ENCODE measurements at places on chromosomes 13 and 19.

DNA sequence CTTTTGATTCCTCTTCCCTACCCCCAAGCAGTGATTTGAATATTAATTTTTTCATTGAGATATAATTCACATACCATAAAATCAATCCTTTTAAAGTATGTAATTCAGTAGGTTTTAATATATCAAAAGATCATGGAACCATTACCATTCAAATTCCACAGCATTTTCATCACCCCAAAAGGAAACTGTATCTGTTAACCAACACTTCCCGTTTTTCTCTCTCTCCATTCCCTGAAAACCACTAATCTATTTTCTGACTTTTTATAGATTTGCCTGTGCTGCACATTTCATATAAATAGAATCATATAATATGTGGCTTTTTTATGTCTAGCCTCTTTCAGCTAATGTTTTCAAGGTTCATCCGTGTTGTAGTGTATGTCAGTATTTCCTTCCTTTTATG is 107.1 kb downstream of the PAN3 start:
- DNase-seq: no peak

DNA sequence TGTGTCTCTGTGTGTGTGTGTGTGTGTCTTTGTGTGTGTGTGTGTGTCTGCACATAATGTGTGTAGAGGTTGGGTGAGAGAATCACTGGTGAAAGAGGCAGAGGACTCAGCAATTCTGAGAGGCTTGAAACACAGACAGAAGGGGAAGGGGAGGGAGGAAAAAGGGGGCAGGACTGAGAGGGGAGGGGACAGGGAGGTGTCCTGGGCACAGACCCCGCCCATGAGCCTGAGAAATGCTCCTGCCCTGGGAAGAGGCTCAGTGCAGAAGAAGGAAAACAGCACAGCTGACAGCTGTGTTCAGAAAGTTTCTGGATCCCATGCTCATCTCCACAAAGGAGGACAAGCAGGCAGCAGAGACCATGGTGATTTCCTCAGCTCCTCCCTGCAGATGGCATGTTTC is 59.1 kb upstream of the CEACAM8 start:
- DNase-seq: no peak

DNA sequence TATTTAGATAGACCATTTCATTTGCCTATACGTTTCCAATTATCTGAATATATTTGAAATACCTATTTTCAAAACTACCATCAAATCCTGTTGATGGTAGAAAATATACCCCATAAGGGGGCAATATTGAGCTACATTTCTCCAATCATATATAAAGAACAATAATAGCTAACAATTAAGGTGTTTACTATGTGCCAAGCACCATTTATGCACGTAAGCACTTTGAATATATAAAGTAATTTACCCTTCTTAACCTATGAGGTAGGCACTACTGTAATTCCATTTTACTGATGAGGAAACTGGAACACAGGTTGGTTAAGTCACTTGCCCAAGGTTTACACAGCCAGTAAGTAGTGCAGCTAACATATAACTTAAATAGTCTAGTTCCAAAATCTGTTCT is 79.2 kb downstream of the UBL3 start:
- DNase-seq: peak; percentile 10

DNA sequence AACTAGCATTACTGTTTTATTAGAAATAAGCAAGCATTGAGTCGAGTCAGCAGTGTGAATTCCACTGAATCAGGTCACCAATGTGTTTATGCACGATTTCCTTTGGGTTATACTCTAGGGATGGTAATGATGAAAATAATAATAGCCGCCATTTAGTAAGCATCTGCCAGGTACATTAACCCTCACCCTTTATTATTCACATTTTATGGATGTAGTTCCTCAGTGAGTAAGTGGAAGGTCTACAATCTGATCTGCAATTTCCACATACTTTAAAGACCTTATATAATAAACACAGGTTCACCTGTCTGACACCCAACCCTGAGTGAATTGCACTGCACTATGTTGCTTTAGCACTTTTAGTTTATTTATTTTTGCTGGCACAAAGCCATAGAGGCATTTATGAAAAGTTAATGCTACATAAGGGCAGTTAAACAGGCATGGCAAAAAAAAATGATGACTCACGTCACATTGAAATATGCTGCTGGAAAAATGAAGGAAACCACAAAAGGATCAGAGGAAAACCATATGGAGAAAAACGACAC is 122.4 kb downstream of the TRPC4 start:
- no peak for DNase-seq

DNA sequence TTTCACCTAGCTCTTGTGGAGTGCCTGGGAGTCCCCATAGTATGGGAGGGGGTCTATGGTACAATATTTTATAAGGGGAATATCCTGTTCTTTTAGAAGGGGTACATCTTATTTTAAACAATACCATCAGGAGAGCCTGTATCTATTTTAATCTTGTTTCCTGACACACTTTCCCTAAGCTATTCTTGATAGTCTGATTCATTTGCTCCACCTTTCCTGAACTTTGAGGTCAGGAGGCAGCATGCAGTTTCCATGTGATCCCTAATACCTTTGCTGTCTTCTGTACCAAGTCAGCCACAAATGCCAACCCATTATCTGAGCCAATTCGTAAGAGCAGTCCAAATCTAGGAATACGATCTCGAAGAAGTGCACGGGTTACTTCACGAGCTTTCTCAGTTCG is 86.2 kb downstream of the SLC25A15 start:
- DNase-seq: no peak

GRCh38 chr13:39616087-39616694 is 13.2 kb upstream of the LHFPL6 start:
- DNase-seq: peak; percentile 59

- peak; percentile 99 for DNase-seq
These were observed 6.8 kb downstream of the ELL start for GRCh38 chr19:18514800-18515682.

GRCh38 chr13:78689011-78689410 is 30.1 kb upstream of the OBI1 start:
- DNase-seq: no peak

- no peak for DNase-seq
These were observed 48.8 kb upstream of the IRS2 start for GRCh38 chr13:109834973-109835720.

DNA sequence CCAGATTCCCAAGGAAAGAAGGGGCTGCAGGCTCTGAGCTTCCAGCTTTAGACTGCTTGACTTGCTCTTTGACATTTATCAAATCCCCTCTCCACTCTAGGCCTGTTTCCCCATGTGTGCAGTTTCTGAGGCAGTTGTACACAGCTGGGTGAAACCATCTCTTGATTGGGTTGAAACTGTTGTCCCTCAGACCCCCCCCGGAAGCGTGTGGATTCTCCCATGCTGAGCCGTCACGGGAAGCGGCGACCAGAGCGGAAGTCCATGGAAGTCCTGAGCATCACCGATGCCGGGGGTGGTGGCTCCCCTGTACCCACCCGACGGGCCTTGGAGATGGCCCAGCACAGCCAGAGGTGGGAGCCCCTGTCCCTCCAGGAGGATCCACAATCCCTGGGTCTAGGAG is 19.7 kb downstream of the BRSK1 start:
- DNase-seq: no peak

DNA sequence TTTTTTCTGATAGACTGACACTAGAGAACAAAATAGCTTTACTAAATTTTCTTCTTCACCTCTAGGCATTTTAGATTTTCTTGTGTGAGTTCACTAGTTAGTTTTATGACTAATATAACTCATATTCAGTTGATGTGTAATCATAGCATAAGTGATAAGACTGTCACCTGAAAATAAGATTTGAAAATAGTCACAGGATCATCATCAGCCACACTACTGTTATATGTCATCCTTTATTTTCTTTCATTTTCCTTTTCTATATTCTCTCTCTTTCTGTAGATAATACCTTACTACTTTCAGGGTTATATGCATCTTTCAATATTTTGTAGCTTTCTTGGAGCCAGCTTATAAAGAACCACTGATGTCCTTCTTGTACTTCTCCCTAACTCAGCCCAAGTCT is 292.6 kb downstream of the TDRD3 start:
- no peak for DNase-seq

- peak; percentile 58 for DNase-seq
These were observed 5.0 kb upstream of the LENG1 start for GRCh38 chr19:54164369-54165068.

GRCh38 chr13:68588623-68589022 is 1358.5 kb upstream of the PCDH9 start:
- peak; percentile 1 for DNase-seq

DNA sequence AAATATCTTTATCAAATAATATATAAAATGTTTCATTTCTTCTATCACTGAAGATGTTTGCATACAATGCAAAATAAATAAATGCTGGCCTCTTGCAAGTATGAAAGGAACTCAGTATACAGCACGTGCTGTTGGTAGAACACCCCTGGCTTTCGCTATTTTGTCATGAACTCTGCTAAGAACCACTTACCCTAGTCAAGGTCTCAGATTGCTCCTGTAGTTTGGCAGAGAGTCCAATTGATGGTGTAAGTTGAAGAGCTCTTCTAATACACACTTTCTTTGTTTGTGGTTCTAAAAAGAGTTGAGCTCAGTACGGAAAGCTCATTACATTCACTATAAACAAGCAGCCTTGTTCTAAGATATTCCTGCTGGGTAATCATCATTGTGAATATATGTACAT is 1258.9 kb downstream of the EFNB2 start:
- DNase-seq: no peak

GRCh38 chr13:98879957-98880356 is 97.9 kb downstream of the DOCK9 start:
- no peak for DNase-seq

DNA sequence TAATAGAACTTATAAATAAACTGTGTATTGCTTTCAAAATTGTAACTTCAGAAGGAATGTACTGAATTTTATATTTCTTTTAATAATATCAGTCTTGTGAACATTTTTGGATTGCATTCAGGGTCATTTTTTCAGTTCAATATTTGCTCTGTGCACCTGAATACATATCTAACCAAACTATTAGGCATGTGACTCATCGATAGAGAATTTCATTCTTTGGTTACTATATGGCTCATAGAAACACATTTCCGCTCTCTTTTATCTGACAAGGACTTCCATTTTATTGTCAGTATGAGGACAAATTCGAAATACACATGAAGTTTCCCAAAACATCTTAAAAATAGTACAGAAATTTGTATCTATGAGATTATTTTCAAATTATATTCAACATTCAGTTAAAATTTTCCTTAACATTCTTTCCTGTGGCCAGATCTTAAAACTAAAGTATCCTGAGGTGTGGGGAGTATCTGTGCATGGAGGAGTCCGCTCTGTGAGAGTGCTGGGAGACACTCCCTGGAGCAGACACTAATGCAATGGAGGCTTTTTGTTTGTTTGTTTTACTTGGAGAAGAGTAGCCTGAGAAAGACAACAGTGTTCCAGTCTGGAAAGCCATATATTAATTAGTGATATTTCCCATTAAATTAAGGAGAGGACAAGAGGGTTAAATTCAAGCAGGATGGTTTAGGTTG is 483.6 kb downstream of the PCDH20 start:
- DNase-seq: no peak

DNA sequence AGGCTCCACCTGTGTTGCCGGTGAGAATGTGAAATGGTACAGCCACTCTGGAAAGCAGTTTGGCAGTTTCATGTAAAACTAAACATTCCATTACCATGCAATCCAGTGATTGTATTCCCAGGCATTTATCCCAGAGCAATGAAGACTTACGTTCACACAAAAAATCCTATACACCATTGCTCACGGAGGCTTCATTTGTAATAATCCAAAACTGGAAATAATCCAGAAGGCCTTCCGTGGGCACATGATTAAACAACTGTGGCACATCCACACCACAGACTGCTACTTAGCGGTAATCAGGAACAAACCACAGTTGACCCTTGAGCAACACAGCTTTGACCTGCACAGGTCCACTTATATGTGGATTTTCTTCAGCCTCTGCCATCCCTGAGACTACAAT is 339.7 kb downstream of the MTUS2 start:
- no peak for DNase-seq

DNA sequence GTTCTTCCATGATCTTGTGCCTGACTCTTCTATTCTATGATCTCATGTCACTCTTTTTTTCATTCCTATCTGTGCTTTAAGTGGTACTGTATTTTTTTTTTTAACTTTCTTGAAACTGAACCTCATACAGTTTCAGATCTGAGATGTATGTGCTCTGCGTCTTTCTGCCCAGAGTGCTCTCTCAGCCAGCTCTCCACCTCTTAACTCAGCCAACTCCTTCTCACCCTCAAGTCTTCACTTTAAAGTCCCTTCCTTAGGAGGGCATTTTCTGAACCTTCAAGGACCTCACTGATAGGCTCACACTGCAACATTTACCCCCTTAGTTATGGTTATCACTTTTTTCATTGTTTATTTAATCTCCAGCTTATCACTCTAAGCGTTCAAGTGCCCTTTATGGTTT is 158.7 kb downstream of the IRS2 start:
- no peak for DNase-seq

GRCh38 chr13:52837850-52838249 is 10.6 kb downstream of the PCDH8 start:
- DNase-seq: no peak

- DNase-seq: no peak
These were observed 26.3 kb downstream of the DNMT1 start for GRCh38 chr19:10168386-10168948.

GRCh38 chr13:63367522-63368198 is 1952.0 kb upstream of the PCDH20 start:
- no peak for DNase-seq

- DNase-seq: no peak
These were observed 168.2 kb downstream of the KDM4B start for GRCh38 chr19:5137114-5137513.

DNA sequence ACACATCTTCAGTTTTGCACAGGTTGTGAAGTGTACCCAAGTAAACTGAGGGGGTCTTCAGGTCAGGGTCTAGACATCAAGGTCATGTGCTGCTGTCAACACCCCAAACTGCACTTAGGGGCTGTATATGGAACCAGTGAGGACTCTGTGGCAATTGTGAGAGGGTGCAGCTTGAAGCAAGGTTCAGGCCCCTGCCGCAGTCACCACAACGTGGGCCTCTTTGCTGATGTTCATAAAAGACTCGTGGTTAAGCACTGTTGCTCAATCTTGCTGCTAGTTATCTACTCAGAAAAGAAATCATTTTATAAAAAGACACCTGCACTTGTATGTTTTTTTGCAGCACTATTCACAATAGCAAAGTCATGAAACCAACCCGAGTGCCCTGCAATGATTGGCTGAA is 907.4 kb downstream of the UQCRFS1 start:
- no peak for DNase-seq

Data from CD14-positive monocyte (primary cell).